ENCODE measurements at places on chromosomes 1 and 21.
A peak's percentile ranks its signal among the peaks of the same experiment; 100 is the strongest.

DNA sequence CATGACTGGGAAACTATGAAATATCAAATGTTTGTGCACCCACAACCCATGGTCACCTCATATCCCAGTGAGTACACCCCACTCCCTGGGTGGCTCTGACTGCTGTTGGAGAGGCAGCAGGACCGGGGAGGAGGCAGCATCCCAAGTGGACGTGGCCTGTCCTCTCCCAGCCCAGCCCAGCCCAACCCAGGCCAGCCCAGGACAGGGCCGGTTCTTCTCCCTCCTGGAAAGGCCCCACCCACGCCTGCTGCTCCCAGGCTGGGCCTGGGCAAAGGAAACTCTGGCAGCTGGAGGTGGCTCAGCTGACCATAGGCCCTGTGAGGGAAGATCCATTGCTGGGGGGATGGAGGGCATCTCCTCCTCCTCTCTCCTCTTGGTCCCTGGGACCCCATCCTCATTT is 19.1 kb downstream of the MATN1 start:
- DNase-seq = no peak

DNA sequence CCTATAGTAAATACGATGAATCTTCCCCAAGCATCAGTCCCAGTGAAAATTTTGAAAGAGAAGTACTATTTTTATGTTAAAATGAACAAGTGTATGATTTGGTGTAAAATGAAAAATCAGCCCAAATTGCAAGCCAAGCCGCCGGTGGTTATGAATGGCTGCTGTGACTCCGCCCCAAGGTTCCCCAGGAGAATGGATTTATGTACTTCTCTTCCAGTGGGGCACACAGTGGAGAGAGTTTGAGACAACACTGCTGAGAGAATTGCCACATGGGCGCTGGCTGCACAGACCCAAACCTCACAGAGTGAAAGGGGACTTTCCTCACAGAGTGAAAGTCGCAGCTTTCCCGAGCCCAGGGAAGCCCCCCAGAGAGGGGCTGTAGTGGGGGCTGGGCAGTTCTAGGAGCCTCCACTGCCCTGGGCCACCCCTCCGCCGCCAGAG is 24.0 kb downstream of the CDK18 start:
- DNase-seq = no peak

DNA sequence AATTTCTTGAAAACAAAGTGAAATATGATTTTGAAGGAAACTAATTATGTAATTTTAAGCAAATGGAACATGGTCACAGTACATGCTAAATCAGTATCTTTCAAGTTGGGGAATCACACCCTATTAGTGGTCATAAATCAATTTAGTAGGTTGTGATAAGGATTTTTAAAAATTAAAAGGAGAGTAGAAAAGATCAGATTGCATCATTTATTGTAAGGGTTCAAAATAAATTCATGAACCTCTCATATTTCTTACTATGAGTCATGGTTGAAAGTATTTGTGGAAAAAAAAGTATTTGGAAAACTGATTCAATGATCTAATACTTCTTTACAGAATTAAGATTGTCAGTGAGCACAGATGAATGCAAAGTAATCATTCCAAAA is 14.6 kb downstream of the ADSS2 start:
- DNase-seq = no peak

DNA sequence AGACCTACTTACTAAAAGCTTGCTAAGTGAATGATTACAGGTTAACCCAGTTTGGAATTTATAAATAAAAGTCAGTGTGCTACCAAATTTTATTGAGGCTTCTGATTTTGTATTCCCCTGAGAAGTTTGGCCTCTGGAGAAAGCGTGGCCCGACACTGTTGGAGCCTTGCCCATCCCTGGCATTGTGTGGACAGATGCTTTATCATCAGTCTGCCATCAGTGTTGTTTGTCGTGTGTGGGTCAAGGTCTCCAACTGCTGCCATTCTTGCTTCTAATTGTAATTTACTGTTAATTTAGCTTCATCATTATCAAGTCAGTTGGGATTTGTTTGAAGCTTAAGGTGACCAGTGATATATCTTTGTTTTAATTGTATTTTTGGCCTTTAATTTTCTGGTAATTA is 62.0 kb upstream of the LPGAT1 start:
- no peak for DNase-seq

DNA sequence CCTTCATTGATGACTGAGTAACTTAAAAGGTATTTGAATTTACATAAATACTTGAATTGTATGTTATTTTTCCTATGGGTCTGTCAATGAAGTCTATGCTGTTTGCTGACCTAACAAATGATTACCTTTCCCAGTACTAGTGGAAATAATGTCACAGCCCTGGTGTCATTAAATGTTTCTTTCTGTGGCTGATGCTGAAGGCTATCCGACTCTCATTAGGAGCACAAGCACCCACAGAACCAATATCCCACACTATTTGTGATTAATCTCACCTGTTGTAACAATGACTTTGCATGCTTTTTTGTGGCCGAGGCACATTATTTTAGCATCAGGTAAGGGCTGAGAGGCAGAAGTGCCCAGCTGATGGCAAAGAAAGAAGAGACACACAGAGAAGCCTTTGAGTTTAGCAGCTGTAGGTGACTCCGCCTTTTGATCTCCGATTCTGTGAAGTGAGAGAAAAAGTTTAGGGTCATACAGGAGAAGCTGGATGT is 25.8 kb upstream of the TRIM45 start:
- DNase-seq = no peak

DNA sequence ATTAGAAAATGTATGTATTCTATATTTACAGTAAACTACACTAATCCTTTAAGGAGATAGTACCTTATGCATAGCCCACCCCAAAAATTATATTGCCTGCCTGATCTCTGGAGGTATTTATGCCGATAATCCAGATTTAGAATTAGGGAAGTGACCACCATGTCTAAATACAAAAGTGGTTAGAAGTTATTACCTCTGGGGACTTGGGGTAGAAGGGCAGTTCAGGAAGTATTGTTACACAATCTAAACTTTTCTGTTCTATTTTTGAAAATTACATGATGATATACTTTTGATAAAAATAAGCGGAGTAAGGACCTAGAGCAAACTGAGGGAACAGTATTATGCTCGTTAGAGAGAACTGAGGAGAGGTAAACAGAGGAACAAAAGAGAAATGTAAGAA is 90.5 kb upstream of the ZP4 start:
- DNase-seq = no peak

DNA sequence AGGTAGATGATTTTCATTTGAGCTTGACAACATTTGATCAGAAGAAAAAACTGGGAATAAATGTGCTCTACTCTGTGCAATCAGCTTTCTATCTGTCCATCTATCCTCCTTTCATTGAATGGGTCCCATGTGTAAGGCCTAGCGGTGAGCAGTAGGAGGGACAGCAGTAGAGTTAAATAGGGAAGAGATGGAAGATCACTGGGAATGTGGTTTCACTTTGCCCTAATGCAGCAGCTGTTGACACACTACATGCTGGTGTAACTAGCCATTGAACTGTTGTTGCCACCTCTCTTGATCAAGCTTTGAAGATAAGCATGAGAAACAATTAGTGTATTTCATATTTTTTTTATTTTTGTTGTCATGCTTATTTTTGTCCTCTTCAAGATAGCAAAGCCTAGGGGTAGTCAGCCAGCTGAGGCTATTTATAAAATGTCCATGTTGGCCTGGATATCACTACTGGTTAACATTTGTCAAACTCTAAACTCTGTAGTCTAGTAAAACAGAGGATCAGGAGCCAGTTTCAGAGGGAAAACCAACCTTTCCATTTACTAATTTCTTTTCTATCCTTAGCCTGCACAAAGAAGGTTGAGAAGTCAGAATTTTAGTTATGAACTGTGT is 41.9 kb downstream of the CACNA1E start:
- DNase-seq = no peak

DNA sequence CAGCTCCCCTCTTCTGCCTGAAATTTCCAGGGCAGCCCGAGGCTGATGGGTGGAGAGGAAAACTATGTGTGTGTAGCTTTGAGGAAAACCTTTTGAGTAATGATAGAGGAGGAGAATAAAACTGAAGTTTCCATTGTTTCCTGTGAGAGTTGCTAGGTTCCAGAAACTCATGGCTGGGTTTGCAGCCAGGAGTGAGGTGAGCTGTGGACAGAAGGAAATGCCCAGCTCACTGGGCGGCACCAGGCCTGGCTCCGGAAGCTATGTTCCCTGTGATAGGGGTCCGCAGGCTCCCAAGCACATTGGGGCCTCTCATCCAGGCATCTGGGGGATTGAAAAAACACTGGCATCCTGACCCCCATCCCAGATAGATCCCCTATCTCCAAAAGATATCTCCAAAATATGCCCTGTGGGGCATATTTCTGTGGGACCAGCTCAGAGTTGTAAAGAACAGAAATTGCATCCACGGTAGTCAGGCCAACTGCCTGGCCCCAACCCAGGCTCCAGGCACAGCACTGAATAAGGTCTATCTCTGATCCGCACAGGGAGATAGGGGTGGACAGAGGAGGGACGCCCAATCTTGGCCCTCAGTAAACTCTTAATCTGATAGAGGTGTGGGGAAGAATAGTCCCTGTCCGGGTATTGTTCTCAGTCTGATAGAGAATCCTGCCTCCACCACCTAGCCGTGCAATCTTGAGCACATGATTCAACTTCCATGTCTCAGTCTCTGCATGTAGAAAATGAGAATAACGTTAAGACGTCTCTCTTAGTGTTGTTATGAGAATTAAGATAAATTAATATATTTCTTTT is 1.8 kb upstream of the HSPG2 start:
- no peak for DNase-seq

DNA sequence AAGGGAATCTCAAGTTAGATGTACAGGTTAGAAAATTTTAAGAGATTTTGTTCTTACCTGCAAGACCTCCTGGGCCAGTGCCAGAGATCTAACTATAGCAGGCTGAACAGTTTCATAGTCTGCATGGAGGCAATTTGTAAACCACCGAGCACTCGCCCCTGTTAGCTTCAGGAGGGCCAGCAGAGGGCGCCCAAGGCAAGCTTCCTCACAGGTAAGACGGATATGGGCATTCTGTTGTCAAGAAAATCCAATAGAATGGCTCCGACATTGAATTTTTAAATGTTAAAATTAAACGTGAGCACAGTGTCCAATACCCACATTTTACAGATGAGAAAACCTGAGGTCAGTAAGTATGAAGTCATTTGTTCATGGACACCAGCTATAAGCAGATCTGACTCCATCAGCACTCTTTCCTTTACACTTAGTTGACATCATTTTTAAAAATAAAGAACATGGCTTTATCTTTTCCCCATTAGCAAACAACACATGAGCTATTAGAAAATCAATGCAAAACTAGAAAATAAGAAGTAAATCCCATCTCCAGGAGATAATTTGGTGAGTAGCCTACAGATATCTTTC is 2.2 kb downstream of the REG4 start:
- peak; percentile 55 for DNase-seq

DNA sequence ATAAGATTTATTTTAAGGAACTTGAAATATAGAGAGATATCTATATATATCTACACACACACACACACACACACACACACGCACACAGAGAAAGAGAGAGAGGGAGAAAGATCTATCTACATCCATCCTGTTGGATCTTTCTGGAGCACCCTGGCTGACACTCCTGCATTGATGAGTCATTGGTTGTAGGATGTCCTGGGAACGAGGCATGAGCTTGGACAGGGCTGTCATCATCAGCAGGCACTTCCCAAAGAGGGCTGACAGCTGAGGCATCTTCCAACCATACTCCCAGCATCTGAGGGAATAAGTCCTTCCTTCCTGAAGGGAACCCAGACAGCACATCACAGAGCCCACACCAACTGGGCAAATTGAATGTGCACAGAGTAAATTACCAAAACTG is 99.1 kb upstream of the ERG start:
- no peak for DNase-seq

DNA sequence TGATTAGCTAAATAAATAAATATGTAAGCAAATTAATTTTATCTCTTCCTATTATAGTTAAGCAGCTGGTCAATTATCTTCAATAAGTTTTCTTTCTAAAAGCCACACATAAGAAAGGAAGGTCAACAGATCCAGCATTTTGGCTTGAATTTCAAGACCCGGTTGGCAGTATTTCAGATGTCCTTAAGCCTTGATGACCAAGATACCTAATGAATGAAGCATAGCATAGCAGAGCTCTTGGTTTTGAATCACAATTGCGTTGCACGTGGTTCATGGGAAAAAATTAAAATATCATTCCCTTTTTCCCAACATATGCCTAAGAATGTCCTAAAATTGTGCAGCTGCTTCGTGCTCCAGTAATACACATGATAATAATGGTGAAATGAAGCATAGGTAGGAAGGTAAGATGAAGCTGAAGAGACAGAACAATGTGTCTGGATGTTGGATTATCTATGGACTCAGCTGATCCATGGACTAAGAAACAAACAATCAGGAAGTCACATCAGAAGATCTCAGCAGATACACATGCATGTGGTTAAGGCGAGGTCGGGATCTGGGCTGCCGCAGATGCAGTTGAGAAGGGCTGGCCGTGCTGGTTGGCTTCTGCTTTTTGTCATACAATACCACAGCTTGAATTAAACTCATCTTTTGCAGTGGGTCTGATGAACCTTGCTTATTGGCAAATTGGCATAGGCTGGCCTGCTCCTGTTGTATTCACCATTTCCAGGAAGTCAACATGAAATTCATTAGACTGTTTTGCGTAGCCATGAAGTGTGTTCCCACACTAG is 284.9 kb upstream of the RUNX1 start:
- DNase-seq = no peak

DNA sequence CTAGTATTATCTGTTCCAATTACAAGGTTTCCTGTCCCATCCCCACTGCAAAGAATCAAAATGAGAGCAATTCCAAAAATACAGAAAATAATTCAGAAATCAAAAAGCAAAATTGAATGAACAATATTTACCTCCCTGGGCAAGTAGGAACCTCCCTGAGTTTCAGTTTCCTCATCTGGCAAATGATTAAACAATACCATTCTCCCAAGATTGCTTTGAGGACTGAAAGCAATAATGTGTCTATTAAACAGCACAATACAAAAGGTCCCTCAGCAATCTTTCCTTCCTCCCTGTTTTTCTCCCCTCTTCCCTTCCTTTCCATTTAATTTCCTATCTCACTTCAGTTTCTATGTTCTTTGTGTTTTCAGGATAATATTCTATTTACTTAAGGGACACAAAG is 171.0 kb downstream of the ZC3H11B start:
- no peak for DNase-seq

- DNase-seq = peak; percentile 16
Measured at GRCh38 chr1:228174482-228175315, 9.1 kb downstream of the IBA57 start.

- no peak for DNase-seq
Measured at GRCh38 chr1:219143735-219144134, 29.9 kb upstream of the LYPLAL1 start.

GRCh38 chr1:40651138-40651857 is 14.2 kb downstream of the RIMS3 start:
- DNase-seq = no peak

DNA sequence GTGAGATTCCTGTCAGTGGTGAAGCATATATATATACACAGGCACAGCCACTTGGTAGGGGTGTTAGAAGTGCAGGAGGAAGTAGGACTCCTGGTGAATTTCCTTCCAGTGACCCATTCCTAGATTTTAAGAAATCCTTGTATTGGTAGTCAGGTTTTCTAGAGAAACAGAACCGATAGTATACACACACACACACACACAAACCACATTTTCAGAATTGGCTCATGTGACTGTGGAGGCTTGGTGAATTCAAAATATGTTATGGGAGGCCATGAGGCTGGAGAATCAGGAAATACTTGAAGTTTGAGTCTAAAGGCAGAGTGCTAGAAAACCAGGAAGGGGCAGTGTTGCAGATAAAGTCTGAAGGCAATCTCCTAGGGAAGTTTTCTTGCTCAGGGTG is 114.2 kb downstream of the FCRL5 start:
- DNase-seq = no peak

GRCh38 chr21:38944903-38945302 is 139.2 kb downstream of the ETS2 start:
- DNase-seq = no peak
